ENCODE measurements at places on chromosomes 16 and 17.

DNA sequence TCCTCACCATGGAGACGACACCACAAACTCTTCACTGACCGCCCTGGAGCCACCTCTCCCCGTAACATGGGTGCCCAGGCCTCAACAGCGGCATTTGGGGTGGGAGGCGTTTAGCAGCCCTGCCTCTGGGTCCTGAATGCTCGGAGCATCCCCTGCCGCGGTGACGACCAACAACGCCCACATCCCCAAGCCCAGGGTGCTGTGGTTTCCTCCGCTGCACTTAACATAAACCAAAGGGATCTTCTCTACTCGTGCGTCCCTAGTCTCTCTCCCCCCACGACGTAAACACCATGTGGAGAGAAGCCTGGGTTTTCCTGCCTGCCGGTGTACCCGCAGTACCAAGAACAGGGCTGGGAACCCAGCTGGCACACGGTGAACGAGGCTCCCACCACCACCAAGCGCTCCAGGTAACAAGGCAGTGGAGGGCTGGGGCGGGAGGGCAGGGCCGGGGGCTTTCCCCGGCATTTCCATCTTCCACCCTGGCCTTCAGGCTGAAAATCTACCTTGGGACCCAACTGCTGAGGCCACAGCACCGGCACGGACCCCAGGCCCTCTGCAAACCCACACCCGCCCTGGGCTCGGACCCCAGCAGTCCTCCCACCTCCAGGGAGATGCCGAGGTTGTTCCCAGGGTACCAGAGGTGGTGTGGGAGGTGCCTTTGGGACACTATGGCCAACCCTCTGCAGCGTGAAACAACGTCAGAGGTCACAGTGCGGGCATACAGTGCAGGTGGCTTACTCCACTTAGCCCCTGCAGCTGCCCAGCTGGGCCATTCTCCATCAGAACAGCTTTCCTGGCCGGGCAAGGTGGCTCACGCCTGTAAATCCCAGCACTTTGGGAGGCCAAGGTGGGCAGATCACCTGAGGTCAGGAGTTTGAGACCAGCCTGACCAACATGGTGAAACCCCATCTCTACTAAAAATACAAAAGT is 54.3 kb downstream of the TIMM22 start:
- DNase-seq, result no peak

- DNase-seq, result no peak
Measured at GRCh38 chr17:45063198-45063597, 2.1 kb downstream of the NMT1 start.

DNA sequence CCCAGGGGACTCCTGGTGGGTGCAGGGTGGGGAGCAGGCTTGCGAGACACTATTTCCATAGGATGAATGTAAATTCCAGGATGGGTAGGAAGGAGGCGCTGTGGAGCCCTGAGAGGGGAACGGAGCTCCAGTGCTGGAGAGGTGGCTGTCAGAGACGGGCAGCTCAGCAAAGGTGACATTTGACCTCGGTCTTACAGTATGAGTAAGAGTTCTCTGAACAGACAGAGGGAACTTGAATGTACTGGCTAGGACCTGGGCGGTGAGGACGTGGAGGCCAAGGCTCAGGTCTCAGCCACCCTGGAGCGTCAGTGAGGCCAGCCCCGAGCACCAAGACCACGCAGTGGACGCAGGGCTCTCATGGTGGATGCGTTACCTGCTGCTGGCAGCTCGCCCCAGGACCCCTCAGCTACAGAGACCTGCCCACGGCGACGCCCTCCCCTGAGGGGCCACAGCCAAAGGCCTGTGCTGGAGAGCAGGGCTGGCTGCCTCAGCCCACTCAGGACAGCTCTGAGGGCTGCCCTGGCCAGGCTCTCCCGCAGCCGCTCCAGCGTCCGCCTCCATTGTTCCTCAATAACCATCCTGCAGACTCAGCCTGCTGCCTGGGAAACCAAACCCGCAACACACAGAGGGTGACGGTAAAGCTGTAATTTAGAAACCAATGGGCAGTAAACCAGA is 65.9 kb upstream of the TNRC6C start:
- no peak for DNase-seq

DNA sequence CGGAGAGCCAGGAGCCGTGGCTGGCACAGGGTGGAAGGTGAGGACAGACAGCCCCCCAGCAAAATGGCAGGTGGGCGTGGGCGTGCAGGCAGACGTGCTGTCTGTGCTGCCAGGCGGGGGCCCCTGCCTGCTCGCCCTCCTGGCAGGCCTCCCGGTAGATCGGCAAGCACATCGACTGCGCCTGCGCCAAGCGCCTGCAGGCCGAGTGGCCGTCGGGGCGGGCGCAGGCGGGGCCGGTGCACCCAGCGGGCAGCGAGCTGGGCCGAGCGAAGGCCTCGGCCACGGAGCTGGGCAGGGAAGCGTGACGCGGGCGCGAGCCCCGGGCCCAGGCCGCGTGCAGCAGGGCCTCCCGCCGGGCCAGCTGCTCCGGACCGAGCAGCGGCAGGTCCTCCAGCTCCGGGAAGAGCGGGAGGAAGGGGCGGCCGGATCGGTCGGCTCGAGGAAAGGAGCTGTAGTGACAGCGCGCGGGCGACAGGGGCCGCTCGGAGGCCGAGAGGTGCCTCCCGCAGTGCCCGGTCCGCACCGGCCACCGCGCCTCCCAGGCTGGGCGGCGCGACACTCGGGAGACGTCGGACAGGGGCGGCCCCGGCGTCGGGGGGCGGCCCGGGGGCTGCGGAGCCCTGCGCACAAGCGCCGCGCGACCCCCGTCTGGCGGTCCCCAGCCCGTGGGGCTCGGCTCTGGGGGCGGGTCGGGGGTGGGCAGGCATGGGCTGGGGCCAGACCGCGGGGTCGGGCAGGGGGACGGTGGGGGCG is 16.9 kb downstream of the GRIN2C start:
- DNase-seq, result no peak

DNA sequence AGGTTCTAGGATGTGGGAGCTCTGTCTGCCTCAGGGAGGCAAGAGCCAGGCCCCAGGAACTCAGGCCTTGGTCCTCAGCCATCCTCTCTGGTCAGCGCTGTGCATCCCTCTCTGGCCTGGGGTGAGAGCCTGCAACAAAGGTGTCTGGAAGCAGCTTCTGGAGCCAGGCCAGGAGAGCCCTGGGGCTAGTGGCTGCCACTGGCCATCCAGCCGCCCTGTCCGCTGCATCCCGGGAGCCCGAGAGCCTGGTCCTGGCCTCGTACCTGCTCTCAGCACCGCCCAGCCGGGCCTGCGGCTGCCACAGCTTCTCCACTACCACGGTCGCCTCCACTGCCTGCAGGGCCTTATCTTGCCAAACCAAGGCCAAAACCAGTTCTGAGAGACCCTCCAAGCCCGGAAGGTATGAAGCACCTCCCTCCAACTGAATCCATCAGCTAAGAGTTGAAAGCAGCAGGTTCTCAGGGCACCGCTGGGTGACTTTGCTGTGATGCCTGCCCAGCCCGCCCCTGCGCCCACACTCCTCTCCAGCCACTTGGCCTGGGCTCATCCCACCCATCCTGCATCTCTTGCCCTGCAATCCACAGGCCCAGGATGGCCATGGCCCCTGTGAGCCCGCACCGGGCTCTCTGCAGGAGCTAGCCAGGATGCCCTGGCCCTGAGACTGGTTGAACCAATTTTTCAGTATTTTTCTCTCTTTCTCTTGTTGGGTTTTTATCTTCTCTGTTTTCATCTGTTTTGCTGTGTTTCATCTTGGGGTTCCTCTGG is 85.7 kb downstream of the AMFR start:
- DNase-seq, result no peak

- no peak for DNase-seq
Measured at GRCh38 chr17:83122834-83123233, 43.4 kb downstream of the METRNL start.

DNA sequence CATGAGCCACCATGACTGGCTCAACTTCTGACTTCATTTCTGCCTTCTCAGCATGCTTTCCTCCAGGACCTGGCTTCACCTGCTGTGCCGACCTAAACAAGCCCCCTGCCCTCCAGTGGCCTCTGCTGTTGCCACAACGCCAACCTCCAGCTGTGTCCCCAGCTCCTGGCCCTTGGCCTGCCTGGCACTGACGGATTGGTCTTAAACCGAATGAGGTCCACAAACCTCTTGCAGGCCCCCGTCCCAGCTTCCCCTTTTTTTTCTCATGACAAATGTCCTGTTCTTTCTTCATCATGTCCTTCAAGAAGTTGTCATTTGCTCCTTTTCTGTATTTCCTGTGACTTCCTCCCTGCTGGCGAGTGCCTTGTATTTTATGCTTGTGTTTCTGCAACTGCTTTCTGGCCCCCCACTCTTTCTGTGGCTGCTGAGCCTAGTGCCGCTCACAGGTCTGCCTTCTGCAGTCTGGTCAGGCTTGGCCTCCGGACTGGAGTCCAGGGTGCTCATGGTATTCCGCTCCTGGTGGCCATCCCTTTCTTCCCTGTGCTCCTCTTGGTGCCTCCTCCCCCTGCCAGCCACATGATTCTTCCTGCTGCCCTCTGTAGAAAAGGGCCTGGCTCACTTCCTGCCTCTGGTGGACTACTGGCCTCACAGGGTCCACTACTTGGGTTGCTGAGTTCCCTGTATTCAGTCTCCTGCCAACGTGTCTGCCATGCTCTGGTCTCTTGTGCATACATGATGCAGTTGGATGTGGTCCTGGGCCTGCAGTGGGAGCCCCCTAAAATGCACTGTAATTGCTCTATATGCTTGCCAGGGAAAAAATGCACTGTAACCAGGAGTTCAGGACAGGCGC is 2.9 kb downstream of the ATP6V0C start:
- DNase-seq, result no peak

DNA sequence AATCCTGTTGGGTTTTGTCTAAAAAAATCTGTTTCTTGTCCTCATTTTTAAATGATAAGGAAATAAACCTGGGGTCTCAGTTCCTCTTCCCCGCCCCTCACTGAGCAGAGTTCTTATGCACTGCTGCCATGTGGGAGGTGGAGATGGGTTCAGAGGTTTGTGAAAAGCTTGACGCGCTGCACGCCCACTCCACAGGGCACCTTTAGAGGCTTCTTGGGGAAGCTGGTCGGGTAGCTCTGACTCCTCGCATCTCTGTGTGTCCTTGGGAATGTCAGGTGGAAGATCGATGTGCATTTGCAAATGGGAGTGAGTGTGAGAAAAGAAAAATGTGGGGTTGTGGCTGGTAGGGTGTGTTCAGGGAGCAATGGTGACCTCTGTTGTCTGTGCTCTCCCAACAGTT is 4.7 kb upstream of the ZNHIT3 start:
- DNase-seq, result no peak

DNA sequence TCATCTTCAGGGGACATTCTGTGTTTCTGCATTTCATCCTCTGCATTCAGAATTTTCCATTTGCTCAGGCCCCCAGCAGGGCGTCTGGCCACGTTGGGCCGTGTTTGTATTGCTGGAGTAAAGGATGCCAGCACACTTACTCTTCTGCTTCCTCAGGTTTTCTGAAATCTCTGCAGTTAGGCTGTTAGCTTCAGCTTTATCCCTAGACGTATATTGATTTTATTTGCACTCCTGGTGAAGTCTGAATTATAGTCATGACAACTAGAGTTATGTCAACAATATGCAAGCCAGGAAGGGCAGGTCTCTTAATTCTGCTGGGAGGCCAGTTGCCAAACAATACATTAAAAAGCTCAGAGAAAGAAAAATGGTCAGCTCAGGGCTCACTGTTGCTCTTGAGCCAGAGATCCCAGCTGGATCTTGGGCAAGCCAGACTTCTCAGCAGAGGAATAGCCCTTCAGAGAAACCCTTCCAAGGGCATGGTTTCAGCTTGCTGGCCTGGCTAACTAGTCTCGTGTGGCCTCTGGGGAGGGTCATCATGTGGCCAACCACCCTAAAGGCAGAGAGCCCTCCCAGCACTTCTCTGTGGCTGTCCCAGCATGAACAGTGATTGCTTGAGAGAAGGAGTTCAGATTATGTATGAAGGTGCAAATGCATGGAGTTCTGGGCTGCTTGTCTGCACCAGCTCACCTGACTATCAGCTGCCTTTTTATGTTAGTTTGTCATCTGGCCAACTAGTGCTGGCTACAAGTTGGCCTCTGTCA is 110.2 kb upstream of the CACNG5 start:
- no peak for DNase-seq

DNA sequence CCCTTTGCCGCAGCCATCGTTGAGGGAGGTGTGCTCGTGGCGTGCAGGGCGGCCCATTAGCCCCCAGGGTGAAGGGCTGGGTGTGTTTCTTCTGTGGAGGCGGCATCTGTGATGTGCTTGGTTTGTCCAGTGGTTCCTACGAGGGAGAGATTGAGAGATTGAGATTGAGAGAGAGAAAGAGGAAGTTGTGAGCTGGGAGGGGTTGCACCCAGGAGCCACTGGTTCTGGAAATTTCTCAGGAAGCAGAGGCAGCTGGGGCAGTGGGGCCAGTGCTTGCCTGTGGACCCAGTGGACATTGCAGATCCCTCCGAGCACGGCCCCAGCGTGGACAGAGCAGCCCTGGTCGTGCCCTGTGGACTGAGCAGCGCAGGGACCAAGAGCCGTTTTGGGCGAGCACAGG is 72.0 kb upstream of the ZNF750 start:
- DNase-seq, result no peak

DNA sequence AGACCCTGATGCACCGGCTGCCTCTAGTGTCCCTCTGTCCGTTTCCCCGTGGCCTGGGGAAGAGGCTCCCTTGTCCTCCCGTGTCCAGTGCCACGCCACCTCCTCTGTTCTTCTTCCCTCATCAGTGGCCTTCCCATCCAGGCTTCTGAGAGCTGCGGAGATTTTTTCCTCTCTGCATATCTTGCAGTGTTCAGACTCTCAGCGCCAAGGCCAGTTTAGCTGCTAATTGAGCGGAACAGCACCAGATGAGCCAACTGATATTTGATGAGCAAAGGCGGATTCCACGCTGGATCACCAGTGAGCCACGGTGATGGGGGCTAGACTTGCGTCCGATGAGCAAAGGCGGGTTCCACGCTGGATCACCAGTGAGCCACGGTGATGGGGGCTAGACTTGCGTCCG is 257.6 kb downstream of the FOXL1 start:
- no peak for DNase-seq

DNA sequence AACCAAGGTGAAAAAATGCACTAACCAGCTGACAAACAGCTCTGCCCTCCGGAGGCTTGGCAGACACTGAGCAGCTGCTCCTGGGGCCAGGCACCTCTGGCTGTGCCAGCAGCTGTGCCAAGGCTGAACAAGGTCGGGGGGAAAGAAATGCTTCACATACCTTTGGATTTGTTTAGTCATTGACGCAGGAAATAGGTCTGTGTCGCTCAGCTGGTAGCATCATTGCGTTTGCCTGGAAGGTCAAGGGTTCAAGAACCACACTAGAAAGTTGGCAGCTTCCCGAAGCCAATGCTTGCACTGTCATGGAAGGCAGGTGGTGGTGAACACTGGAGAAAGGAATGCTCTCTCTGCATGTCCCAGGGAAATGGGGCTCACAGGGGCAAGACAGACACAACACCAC is 63.5 kb downstream of the PCTP start:
- no peak for DNase-seq

DNA sequence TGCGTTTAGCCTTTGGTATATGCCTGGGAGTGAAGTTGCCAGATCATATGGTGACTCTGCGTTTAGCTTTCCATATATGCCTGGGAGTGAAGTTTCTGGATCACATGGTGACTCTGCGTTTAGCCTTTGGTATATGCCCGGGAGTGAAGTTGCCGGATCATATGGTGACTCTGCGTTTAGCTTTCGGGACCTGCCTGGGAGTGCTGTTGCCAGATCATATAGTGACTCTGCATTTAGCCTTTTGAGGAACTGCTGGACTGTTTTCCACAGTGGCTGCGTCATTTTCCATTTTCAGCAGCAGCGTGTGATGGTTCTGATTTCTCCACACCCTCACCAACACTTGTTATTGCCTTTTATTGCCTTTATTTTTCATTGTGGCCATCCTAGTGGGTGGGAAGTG is 73.0 kb downstream of the OR1D5 start:
- DNase-seq, result no peak

- no peak for DNase-seq
Measured at GRCh38 chr17:4215882-4216570, 47.8 kb downstream of the ANKFY1 start.

Data from esophagus squamous epithelium (tissue), 5 donors.